NCI-H345 (cell line): ENCODE measurements at places on chromosomes 3 and 15.

GRCh38 chr3:106588739-106589138 is 719.9 kb upstream of the CBLB start:
- no peak for DNase-seq

DNA sequence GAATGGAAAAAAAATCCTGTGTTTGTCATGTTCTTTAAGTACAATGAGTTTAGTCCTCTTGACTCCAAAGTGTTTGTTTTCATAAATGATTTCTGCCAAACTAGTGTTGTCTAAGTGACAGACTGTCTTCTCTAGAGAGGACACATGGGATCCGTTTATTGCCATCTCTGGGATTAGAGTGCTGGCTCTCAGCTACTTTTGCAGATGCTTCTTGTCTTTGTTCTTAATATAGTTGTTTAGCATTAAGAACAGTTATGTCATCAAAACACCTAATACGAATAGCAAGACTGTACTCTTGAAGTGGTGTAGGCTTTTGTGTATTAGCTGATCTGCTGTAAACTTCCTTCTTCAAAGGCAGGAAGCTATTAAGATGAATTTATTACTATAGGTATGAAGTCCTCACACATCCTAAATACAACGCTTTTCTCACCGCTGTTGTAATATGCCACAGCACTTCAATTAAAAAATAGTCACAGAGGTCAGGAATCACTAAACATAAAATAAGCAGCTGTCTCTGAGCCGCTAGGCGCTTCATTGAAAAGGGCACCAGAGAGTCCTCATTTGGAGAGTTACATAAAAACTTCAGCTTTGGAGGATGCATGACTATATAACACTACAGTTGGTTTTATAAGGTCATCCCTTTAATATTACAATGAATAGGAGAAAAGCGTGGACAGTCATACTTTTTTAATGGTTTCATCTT is 128.3 kb upstream of the ZNF385D start:
- no peak for DNase-seq

DNA sequence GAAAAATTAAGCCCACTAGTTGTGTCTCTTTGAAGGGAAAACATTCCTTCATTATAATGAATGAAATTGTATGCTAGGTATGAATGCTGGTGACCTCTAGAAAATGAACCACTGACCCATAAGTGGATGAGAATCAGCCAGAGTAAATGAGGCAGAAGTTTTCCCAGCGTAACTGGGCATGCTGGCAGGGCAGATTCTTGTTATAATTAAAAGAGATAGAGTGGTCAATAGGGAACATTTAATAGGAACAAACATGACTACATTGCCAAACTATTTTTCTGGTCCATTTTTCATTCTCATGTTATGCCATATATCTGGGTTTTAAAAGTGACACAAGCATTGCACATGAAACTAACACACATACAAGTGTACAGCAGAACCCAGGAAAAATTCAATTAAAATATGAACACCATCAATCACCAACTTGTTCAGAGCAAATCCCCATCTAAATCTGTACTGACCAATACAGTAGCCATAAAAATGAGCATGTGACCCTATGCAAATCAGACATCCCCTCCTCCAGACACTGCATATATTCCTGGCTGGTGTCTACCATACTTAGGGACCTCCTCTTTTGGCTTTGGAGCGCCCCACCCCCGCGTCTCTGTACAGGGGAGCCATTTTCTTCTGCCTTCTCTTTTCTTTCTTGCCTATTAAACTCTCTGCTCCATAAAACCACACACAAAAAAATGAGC is 4.0 kb downstream of the CLRN1 start:
- DNase-seq: no peak

GRCh38 chr3:64884536-64884935 is 196.7 kb upstream of the ADAMTS9 start:
- no peak for DNase-seq

DNA sequence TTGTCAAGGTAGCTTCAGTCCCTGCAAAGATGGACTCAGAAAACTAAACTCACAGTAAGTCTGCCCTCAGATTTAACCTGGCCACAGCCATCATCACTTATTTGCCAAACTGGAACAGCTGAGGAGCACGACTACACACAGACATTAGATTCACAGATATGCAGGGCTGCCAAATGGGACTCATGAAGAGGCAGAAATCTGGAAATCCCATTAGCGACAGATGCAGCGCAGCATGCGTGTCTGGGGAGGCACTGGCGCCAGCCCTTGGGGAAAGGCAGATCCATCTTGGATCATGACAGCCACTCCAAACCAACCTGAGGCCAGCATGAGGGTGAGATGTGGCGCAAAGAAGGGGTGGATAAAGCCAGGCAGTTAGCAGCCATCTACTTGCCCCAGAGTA is 160.7 kb upstream of the TSC22D2 start:
- DNase-seq: no peak

GRCh38 chr15:90058308-90058707 is 44.0 kb downstream of the IDH2 start:
- no peak for DNase-seq

GRCh38 chr3:94862703-94863102 is 799.8 kb downstream of the NSUN3 start:
- no peak for DNase-seq

- peak; percentile 60 for DNase-seq
Observed at GRCh38 chr3:23094890-23095462, 108.2 kb upstream of the UBE2E2 start.

GRCh38 chr3:3998140-3998922 is 199.1 kb downstream of the LRRN1 start:
- peak; percentile 46 for DNase-seq

GRCh38 chr15:51672913-51673857 is 8.1 kb upstream of the SCG3 start:
- DNase-seq: no peak
